Activated gamma-delta T cell (primary cell): ENCODE measurements at places on chromosomes 6 and 20.

DNA sequence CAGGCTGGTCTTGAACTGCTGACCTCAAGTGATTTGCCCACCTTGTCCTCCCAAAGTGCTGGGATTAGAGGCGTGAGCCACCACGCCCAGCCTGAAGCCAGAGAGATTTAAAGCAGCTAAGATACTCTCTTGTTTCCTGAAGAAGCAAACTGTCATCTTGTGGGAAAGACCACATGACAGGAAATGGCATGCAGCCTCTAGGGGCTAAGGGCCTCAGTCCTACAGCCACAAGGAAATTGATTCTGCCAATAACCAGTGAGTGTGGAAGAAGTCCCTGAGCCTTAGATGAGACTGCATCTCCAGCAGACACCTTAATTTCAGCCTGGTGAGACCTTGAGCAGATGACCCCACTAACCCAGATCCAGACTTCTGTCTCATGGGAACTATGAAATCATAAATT lies 40.9 kb downstream of the KIZ start:
- no peak for DNase-seq

GRCh38 chr6:111661541-111662061 lies 55.9 kb upstream of the TRAF3IP2 start:
- DNase-seq: no peak

DNA sequence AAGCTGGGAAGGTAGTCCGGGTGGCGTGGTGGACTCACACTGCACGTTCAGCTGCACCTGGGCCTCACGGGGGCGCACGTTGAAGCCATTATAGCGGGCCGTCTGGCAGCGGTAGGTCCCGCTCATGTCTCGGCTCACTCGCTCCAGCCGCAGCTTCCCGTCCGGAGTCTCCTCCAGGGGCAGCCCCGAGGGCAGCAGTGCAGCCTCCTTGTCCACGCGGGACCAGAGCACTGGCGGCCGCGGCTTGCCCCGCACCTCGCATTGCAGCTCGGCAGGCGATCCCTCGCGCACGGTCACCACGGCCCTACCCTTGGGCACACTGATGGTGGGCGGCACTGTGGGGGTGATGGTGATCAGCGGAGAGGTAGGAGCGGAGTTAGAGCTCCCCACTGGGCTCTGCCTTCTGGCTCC lies 47.6 kb downstream of the MDGA1 start:
- no peak for DNase-seq

DNA sequence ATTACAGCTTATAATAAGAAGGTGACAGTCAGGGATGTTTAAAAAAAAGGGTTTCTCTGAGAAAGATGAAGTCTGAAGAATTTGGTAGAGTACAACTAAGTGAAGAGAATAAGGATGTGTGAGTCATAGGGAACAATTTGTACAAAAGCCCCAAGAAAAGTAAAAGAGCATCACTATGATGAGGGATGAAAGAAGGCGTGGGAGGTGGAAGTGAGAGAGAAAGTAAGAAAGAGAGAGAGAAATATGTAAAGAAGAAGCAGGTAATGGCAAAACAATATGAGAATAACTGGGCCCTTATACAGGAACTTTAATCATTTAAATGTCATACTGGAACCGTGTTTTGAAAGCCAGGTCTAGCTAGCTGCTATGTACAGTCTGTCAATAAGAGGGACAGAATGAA lies 179.4 kb downstream of the ASCC3 start:
- no peak for DNase-seq

DNA sequence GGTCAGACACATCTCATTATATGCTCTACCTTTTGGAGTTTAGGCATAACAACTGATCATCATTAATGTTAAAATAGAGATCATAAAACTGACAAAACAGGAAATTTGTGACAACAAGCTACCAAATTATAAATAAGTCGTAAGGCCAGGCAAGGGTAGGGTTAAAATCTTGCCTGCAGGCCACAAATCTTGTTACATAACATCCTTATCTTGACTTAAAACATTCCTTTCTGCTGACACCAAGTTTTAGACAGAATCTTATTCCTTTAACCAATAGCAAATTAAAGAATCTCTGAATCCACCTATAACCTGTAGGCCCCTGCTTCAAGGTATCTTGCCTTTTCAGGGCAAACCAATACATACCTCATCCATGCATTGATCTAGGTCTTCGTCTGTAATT lies 32.5 kb upstream of the NKAIN2 start:
- no peak for DNase-seq

- no peak for DNase-seq
Measured at GRCh38 chr20:61332016-61332975, 80.2 kb downstream of the CDH4 start.

GRCh38 chr6:109187399-109188114 lies 92.2 kb downstream of the CEP57L1 start:
- DNase-seq: no peak

- no peak for DNase-seq
Measured at GRCh38 chr6:159678574-159678973, 14.5 kb downstream of the SOD2 start.
